ENCODE measurements at places on chromosomes 5 and 9. TPM values are rescaled to one million over a fixed set of nuclear protein-coding genes. Genes with fewer than 3 reads are reported as not detected.

- H3K4me3 ChIP-seq, result no peak overlapping the region
- H3K36me3 ChIP-seq, result no peaks in the 10 kb centered on the region
- H3K4me1 ChIP-seq, result no peaks in the 10 kb centered on the region
- no peak for DNase-seq
Observed at GRCh38 chr5:36252722-36253365, 11.1 kb upstream of the NADK2 start.

DNA sequence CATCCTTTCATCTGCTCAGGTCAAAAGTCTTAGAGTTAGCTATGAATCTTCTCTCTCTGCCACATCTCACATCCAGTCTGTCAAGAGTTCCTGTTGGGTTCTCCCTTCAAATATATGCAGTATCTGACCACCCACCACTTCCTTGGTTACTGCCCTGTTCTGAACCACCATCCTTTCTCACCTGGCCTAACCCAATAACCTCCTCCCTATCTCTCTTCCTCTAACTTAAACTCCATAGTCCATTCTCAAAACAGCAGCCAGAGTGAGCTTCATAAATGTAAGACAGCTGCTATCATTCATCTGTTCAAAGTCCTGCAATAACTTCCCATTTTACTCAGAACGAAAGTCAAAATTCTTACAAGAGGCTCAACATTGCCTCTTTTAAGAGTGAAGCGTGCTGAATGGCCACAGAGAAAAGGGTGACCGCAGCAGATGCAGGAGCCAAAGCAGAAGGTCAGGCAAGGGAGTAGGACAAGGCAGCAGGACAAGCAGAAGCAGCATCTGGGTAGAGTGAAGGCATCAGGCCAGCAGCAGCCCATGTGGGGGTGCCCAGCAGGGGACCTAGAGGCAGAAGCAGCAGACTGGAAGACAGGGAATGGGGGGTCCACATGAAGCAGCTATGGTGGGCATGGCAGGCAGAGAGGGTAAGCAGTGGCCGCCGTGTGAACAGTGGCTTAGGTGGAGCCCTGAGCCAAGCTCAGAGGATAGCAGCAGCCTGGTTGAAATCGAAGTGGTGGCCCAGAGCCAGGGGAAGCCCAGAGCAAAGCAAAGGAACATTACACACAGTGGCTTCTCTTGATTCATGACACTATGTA lies 39.3 kb upstream of the CDC42SE2 start:
- no peak overlapping the region for H3K27ac ChIP-seq
- no peaks in the 10 kb centered on the region for H3K36me3 ChIP-seq
- H3K27me3 ChIP-seq, result no peaks in the 10 kb centered on the region
- no peak for DNase-seq
- H3K4me3 ChIP-seq, result no peak overlapping the region

DNA sequence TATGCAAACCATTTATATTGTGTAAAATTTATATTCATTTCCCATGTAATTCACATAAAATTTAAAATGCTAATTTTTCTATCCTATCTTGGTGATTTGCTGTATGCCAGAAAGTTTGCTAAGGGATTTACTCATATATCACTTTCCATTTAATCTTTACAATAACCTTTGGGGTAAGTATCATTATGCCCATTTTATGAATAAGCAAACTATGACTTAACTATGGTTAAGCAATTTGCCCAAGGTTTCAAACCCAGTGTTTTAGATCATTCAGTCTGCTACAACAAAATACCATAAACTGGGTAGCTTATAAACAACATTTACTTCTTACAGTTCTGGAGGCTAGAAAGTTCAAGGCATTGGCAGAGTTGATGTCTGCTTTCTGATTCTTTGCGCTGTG lies 246.4 kb upstream of the TMEM161B start:
- H3K4me1 ChIP-seq, result no peaks in the 10 kb centered on the region
- H3K4me3 ChIP-seq, result no peak overlapping the region
- H3K27me3 ChIP-seq, result no peaks in the 10 kb centered on the region
- no peaks in the 10 kb centered on the region for H3K36me3 ChIP-seq

DNA sequence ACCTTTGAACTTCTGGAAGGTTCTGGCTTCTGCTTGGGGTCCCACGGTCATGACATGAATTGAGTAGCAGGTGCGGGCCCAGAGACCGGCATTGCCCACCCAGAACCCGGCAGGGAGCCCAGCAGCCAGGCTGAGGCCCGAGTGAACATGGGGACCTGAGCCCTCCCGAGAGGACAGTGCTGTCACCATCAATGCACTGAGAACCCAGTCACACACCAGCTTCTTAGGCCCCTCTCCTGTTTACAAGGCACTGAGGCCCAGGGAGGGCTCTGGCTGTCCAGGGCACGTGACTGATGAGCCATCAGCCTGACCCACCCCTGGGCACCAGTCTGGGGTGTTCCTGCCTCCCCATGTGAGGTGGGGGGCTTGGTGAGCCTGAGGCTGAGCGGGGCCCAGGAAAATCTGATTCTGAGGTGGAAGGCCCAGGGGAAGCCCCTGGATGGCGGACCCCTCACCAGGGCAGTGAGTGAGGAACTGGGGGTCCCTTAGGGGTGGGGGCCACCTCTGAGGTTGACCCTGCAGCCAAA lies 60.3 kb upstream of the RNU6ATAC start:
- no peaks in the 10 kb centered on the region for H3K4me1 ChIP-seq
- no peak overlapping the region for H3K4me3 ChIP-seq
- H3K27ac ChIP-seq, result no peak overlapping the region
- H3K27me3 ChIP-seq, result no peaks in the 10 kb centered on the region
- no peaks in the 10 kb centered on the region for H3K36me3 ChIP-seq

The PIP5K1B gene
- 0.20 TPM for total RNA-seq

The PLAA gene
- 41.2 TPM for total RNA-seq

The PCDHGA7 gene
- not detected for total RNA-seq

The MYMK gene
- not detected for total RNA-seq

The PCDHGC5 gene
- not detected for total RNA-seq

All from HCT116 (cell line).